ENCODE measurements at places on chromosomes 1 and 21.

DNA sequence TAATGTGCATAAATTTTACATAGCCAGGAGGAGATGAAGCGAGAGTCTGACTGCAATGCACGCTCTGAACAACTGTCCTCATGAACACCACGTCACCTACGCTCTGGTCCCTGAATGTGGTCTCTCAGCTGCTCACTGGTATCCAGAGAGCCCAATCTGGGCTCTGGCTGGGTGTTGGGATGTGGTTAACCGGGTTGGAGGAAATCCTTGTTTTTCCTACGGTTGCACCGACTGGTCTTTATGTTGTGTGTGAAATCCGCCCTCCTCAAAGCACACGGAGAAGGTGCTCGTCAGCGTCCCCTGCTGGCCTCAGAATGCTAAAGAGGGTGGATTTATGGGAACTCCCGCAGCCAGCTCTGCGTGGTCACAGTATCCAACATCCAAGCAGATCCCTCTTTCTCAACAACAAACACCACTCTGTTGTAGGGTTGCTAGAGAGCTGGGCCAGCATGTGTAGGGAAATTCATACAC lies 51.8 kb upstream of the FAM89A start:
- peak; percentile 45 for DNase-seq

GRCh38 chr1:2378956-2379732 lies 12.2 kb downstream of the MORN1 start:
- no peak for DNase-seq

- peak; percentile 24 for DNase-seq
Observed at GRCh38 chr1:202189918-202190715, 3.5 kb upstream of the LGR6 start.

DNA sequence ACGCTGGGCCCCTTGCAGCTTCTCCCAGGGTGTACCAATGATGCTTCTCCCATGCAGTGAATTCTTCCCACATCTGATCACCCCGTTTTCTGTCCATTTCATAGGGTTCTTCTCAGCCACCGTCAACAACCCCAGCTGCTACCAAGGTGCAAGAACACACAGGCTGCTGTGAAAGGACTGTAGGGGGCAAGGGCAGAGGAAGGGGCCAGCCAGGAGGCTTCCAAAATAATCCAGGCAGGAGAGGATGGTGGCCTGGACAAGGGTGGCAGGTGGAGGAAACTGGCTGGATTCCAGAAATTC lies 113.3 kb upstream of the WNT4 start:
- no peak for DNase-seq

DNA sequence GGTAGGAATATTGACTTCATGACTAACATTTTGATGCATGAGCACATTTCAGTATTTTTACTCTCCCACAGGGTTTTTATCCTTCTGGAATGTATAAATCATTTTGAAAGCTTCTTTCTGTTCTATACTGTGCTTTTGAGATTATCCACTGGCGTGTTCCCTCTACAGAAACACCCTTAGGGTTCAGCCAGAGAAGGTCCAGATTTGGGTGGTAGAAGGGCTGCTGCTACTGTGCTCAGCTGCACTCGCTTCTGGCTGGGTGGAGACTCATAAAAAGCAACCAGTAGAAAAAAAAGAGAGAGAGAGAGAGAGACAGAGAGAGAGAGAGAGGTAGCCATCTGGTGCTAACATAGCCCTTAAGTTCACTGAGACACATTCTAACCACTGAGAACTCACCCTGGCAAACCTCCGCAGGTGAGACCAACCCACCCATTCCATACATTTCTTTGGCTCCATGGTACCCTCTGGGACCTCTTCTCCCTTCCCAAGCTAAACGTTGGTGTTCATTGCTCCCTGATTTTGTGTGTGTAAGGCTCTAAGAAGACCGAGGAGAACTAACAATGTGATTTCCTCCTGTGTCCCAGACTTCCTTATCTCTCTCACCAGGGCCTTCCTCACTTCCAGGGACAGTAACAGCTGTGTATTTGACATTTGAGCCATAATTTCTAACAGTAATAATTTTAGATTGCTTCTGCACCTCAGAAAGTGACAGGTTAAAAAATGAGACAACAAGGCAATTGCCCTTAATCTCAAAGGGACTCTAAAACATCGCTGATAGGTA lies 7.2 kb downstream of the APCS start:
- DNase-seq = peak; percentile 64

- DNase-seq = no peak
Observed at GRCh38 chr1:35367914-35368313, 99.4 kb downstream of the ZMYM4 start.

DNA sequence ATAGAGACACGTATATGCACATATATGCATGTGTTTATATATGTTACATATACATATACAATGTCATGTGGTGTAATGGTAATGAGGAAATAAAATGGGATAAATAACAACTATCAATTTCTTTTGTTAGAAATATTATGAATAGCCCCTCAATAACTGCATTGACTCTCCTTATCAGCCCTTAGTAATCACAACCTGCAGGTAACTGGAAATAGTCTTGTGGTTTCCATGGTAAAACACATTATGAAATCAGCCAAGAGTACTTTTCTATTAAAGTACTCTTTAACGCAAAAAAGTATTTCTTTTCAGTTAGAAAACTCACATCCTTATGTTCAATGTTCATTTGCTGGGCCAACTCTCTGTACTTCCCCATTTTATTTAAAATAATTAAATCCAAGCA lies 105.8 kb downstream of the KCNT2 start:
- DNase-seq = no peak

GRCh38 chr21:46188226-46189212 lies 4.3 kb upstream of the SPATC1L start:
- DNase-seq = peak; percentile 46

DNA sequence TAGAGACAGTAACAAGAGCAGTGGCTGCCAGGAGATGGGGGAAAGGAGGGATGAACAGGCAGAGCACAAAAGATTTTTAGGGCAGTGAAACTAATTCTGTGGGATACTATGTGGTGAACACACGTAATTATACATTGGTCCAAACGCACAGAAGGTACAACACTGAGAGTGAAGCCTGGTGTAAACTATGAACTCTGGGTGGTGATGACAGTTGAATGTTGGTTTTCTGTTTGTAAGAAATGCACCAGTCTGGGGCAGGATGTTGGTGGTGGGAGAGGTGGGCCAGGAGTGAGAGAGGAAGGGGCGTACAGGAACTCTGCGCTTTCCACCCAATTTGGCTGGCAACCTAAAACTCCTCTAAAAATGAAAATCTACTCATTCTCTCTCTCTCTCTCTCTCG lies 50.2 kb upstream of the TIAM1 start:
- DNase-seq = no peak

DNA sequence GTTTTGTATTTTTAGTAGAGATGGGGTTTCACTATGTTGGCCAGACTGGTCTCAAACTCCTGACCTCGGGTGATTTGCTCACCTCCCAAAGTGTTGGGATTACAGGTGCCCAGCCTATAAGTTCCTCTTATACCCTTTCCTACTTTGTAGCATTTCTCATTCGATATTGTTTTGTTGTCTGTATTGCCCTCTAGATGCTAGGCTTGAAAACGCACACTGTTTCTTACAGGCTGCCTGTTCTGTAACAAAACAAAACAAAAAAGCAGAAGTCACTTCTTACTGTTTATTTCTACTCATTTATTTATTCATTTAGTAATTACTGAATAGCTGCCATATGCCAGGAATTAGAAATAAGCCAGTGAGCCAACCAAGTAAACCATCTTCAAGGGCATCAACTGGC lies 136.9 kb upstream of the BMP8A start:
- no peak for DNase-seq

DNA sequence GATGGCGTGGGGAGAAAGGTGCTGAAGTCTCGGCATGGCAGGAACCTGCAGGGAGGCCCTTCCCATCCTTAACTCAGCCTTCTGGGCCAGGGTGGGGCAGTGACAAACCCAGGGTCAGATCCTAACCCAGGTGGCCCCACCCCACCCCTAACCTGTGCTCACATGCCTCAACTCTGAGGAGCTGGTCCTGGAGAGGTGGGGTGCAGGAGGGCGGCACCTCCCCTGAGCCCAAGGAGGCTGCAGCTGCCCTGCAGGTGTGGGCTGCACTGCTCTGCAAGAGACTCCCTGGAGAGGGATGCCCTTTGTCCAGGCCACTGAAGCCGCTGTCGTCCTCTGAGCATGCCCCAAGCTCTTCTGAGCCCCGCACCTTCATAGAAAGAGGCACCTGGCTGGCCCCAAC lies 15.2 kb upstream of the ADAMTSL4 start:
- DNase-seq = no peak

- DNase-seq = no peak
Observed at GRCh38 chr1:185850366-185850765, 116.2 kb downstream of the HMCN1 start.

GRCh38 chr1:220363196-220363837 lies 91.1 kb upstream of the RAB3GAP2 start:
- peak; percentile 12 for DNase-seq

DNA sequence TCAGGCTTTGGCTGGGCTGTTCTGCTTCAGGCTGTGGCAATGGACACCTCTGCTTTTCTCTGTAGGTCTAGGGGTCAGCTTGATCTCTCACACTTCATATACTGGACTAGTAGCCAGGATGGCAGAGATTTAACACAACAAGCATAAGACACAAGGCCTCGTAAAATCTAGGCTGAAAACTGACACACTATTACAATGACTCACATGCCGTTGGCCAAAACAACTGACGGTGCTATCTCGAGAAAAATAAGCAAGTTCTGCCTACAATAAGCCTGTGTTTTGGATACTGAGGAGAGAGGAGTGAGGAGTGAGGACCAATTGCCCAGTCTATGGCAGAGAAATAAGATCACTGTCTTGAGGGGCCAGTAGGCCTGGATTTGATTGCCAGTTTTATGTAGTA lies 840.7 kb upstream of the ADAMTS5 start:
- peak; percentile 52 for DNase-seq

GRCh38 chr1:2239384-2239985 lies 11.4 kb downstream of the SKI start:
- no peak for DNase-seq

DNA sequence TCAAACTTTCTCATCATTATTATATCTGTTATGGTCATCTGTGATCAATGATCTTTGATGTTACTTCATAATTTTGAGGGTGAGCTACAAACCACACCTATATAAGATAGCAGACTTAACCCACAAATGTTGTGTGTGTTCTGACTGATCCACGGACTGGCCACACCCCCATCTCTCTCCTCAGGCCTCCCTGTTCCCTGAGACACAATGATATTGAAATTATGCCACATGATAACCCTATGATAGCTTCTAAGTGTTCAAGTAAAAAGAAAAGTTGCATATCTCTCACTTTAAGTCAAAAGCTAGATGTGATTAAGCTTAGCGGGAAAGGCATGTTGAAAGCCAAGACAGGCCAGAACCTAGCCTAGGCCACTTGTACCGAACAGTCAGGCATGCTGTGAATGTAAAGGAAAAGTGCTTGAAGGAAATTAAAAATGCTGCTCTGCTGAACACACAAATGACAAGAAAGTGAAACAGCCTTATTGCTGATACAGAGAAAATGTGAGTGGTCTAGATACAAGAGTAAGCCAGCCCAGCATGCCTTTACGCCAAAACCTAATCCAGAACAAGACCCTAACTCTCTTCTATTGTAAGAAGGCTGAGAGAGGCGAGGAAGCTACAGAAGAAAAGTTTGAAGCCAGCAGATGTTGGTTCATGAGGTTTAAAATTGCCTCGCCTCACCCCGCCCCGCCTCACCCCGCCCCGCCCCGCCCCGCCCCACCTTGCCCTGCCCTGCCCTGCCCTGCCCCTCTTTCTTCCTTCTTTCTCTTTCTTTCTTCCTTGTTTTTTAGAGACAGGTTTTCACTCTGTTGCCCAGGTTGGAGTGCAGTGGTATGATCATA lies 16.5 kb downstream of the CTSS start:
- DNase-seq = no peak

DNA sequence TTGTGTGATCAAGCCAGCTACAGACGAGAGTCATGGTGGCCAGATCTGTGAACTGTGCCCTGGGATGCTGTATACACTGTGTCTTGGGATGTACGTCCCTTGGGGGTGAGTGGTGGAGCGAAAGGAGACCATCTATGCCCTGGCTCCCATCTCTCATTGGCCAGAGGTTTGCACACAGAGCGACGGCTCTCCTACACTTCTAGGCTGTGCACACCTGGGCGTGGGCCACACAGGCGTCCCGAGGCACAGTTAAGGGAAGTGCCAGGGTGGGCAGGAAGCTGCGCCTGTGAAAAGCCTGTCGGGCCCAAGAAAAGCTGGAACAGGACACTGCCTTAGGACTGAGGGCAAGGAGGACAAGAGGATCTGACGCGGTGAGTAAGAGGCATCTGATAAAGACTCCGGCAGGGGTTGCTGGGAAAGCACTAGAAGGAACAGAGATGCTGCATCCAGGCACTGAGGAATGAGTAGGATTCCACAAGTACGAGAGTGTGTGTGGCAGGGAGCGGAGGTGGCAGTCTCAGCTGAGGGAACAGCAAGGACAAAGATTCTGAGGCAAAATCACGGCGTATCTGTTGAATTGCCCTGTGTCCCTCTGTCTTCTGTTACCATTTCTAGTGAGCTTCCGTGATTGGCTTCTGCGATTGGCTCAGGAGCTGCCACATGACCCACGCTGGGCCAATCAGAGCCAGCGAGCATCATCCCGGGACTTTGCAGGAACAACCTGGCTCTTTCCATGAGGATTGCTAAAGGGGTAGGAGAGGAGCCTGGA lies 67.9 kb upstream of the ZBTB40 start:
- DNase-seq = no peak

DNA sequence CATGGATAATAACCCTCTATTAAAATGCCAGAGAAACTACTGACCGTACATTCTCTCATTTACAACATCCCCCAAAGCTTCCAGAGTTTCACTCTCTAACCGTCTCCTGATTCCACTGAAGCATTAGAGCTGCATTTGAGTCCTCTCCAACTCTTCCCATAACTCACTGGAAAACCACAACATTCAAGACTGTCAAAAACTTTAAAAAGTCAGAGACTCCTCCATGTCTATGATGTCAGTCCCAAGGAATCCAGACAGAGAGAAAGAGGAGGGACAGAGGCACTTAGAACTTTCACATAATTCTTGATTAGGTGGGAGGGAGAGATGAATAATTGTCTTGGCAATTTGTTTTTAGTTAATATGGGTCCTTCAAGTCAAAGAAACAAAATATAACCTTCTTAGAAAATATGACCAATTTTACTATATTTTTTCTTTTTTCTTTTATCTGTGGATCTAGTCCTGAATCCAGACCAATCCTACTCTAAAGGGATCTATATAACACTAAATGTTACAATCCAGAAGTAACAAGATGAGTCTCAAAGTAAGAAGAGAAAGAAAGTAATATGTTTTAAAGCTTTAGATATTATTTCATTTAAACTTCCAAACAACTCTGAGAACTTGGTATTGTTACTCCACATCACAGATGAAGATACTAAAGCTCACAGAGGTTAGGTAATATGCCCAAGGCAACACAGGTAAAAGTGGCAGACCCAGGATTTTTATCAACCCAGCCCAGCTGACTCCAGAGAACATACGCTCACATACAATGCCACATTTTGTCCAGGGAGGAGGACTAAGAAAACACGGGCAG lies 23.8 kb downstream of the OTUD7B start:
- DNase-seq = peak; percentile 86

GRCh38 chr1:39576016-39576657 lies 453 bp downstream of the PABPC4 start:
- peak; percentile 24 for DNase-seq

GRCh38 chr21:29506947-29507346 lies 208.2 kb downstream of the BACH1 start:
- DNase-seq = peak; percentile 34

GRCh38 chr21:20968391-20968790 lies 29.8 kb upstream of the NCAM2 start:
- no peak for DNase-seq

Data from iris pigment epithelial cell (primary cell).